ENCODE measurements at places on chromosomes 16 and 17.

GRCh38 chr16:86771506-86772460, 193.4 kb downstream of the FOXL1 start:
- DNase-seq: no peak

- DNase-seq: no peak
Measured at GRCh38 chr17:75512926-75513640, 2.3 kb downstream of the CASKIN2 start.

- no peak for DNase-seq
Measured at GRCh38 chr17:32275060-32276042, 9.7 kb downstream of the RHBDL3 start.

DNA sequence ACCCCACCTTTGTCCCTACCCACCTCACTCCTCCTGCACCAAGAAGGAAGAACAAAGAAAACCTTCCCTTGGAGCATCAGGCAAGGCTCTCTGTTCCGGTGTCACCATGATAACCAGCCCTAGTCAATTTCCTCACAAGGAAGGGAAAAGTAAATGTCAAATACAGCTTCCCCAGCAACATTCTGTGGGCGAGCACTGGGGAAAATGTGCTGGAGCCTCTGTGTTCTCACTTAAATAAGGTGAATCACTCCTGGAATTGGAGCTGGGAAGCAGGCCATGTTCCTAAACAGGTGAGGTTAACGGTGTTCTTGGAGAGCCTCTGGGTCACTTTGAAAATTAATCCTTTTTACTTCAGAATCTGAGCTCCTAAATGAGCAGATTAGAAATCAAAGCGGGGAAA, 427.9 kb upstream of the ERCC4 start:
- DNase-seq: no peak

- no peak for DNase-seq
Measured at GRCh38 chr17:45098081-45098868, 34.0 kb downstream of the PLCD3 start.

- peak; percentile 67 for DNase-seq
Measured at GRCh38 chr17:43907998-43908721, 824 bp upstream of the MPP2 start.

All from CD4-positive, alpha-beta T cell treated with Interleukin-17A for 1 hour (primary cell).